ENCODE measurements at places on chromosomes 4 and X.

GRCh38 chr4:78764498-78764961 lies 11.6 kb upstream of the BMP2K start:
- no peak for DNase-seq

- no peak for DNase-seq
Observed at GRCh38 chrX:63735882-63736281, 49.1 kb downstream of the ARHGEF9 start.

GRCh38 chrX:28550331-28550872 lies 36.8 kb upstream of the IL1RAPL1 start:
- DNase-seq: no peak

DNA sequence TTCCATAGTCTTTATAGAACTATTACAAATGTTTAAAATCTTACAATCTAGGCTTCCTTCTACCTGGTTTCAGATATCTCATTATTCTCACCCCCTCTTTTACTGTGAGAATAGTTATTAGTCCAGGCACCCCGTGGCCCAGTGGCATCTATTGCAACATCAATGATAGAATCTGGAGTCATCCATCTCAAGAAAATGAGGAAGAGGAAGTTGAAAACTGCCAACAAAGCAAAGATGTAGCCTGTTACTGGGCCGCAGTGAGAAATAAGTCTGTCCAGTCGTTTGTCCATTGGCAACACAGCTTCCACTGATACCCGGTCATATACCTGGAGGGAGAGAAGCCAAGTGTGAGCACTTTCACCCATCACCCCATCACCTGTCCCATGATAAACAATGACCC lies 6.0 kb upstream of the ASB11 start:
- no peak for DNase-seq

DNA sequence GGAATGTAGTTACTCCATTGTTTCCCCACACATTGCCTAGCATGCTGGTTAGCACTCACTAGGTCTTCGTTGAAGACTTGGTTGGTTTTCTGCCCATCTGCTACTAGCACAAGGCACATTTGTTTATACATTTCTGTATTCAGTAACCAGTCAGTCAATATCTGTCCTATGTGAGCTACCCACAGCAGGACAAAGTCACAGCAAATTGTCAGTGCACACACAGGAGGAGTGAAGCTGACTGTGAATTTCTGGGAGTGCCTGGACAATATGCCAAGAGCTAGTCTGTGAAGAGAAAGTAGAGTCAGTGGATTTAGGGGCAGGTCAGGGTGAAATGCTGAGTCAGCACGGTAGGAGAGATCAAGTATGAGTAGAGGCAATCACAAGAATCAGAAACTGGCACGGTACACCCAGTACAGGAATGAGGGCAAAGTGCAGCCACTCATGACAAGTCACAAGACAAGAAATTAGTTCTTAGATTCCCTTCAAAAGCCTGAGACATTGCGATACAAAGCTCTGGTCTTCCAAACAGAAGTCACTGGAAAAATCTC lies 1049.8 kb upstream of the POU3F4 start:
- no peak for DNase-seq

DNA sequence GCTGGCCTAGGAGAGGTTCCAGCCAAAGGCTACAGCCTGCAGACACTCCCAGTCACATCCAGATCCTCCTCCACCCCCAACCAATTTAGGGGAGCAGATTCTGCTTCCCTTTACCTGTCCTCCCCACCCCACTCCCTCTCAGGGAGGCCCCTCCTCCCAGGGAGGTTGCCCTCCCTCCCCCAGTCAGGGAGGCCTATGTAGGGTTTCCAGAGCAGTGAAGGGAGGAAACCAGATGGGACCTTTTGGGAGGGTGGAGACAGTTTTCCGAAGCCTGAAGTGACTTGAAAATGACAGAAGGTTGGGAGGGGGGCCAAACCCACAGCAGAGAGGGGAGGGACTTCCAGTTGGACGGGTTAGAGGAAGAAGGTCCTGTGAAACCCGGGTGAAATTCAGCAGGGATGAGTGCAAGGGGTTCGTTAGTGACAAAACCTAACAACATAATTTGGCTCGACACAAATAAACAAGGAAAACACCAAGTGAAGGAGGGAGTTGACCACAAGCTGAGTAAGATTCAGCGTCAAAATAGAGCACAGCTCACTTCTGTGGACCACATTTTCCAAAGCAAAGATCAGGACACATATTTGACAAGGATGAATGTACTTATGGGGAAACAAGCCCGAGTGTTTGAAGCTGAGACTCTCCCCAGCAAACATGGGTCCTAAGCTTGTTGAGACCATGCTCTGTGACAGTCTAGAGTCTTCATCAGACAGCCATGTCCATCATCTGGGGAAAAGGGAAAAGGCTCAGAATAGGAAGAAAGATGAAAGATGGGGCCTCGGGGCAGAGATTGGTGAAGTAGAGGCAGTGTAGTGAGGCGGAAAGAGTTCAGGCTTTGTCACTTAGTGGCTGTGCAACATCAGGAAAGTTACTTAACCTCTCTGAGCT lies 46.4 kb downstream of the PRPS1 start:
- peak; percentile 29 for DNase-seq

DNA sequence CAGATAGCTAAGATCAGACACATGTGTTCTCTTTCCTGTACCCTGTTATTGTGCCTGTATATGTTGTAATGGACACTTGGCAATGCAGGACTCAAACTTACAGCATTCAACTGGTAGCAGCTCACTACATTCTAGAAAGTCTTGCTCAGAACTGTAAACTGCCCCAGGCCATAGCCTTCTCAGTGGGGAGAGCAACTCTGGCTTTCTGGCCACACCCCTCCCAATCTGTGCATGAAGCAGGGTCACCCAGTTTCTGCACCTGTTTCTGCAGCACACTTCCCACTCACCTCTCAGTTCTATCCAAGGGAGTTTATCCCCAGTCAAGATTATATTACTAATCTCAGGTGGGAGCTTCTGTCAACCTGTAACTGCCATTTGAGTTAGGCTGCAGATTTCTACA lies 38.9 kb upstream of the TBX22 start:
- no peak for DNase-seq

DNA sequence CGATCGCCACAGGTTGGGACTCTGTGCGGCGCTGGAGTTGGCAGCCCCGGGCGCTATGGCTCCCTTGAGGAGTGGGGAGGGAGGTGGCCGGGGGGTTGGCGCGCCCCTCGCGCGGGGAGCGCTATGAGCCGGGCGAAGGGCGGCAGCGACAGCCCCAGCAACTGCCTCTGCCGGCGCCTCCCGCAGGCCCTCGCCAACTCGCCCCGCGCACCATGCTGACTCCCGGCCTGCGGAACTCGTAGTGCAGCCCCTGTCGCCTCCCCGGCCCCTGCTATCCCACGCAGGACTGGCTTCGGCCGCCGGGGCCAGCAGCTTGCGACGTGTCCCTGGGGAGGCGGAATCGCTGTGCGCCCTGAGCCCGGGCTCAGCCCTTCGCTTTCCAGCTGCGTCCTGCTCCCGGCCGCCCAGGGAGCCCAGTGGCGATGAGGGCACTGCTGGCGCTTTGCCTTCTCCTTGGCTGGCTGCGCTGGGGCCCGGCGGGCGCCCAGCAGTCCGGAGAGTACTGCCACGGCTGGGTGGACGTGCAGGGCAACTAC lies 415 bp downstream of the SHISA3 start:
- DNase-seq: no peak

- DNase-seq: no peak
Observed at GRCh38 chrX:65273152-65273551, 261.4 kb downstream of the LAS1L start.

DNA sequence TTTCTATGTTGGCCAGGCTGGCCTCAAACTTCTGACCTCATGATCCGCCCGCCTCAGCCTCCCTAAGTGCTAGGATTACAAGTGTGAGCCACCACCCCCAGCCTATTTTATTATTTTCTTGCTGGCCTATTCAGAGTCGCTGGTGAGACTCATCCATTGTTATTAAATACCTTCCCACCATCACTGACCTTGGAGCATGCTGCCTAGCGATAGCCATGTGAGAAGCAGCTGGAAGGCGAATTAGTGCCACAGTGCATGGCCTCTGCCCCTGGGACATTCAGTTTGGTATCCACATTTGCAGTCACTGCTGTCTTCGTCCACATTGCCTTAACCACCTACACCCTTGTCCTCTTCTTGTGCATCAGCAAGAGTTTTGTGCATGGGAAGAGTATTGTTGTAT lies 32.4 kb upstream of the NMU start:
- DNase-seq: no peak

DNA sequence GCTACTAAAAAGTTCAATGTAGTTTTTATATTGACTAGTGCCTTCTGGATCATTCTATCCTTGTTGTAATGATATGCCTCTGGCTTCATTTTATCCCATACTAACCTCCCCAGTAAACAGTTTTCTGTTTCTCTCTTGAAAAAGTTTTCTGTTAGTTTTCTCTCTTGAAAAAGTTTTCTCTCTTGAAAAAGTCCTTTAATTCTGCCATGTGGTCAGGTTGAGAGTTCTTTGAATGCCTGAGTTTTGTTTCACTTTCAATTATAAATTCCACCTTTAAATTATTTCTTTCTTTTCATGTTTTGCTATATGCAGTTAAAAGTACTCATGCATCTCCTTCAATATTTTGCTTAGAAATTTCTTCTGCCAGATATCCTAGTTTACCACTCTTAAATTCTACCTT lies 1139.6 kb downstream of the STPG2 start:
- DNase-seq: no peak

DNA sequence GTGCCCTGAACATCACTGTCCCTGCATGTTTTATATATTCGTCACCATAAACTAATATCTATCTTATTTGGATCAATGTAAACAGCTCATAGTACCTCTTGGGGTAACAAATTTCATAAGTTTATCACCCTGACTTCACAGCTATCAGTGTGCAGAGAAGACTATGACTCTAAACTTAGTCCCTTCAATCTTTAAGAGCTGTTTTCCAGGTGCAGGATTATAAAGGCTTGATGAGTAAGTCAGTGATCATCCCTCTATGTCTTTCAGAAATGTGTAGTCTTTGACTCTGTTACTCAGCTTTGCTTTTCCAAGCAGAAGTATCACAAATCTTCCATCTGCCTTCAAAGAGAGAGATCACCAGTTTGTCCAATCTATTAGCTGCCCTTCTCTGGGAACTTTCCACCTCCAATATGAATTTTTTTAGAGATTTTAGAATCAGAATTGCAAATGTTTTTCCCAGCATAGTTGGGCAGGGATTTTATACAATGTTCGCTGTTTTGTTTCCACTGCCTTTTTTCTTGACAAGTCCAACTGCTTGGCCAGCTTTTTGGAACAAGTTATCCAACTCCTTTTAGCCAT lies 45.1 kb upstream of the TSPAN7 start:
- DNase-seq: no peak

DNA sequence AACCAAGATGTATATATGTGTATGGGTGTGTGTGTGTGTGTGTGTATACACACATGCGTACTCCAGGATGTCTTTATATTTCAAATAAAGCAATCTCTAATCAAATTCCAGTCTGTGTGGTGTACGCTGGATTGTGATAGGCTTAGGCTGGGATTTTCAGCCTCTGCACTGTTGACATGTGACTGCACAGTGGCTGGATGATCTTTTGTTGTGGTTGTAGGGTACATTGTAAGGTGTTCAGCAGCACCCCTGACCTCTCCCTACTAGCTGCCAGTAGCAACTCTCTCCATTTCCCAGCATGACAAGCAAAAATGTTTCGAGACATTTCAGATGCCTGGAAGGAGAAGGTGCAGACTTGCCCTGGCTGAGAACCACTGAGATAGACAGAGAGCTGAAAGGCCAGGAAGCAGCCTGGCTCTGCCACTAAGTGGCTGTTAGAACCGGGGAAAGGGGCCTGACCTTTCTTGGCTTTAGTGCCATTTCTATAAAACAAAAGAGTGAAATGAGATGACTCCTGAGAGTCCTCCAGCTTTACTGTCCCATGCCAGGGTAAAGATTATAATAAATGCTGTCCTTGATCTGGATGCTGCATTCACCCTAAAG lies 10.5 kb downstream of the PGM2 start:
- no peak for DNase-seq

DNA sequence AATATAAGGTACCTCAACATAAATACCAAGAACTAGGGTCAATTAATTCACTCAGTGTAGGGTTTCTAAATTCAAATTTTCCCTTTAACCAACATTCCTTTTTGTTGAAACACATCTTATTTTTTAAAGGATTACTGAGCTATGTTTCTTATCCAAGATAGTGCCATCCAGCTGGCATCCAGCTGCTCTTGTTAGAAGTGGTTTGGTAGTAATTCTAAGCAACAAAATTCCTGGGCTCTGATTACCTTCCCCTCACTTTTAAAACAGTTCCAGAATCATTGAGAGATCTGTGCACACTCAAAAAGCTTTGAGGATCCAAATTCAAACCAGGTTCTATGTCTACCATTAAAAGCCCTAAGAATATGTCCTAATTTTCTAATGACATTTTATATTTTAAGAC lies 583.7 kb downstream of the TRIML1 start:
- DNase-seq: no peak

- no peak for DNase-seq
Observed at GRCh38 chrX:121958886-121959285, 911.5 kb downstream of the GLUD2 start.

DNA sequence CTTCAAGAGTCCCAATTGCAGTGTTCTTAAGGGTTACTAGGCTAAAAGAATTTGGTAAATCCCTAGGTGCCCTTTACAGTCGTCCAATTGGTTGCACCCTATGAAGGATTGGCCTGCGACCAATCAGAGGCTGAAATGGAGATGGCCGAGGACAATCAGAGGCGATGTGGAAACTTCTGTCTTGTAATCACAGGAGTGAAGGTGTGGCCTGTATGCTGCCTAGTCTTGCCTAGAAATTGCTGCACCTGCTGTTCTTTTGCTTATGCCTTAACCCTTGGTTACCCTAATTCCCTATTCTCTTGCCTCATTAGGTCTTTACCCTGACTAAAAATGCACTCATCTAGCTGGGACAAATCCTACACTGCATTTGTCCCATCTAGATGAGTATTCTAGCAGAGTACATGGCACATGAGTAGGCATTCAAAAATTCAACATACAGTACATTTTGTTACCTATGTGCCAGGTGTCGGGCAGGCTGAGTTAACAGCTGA lies 1.0 kb upstream of the DCK start:
- DNase-seq: no peak

DNA sequence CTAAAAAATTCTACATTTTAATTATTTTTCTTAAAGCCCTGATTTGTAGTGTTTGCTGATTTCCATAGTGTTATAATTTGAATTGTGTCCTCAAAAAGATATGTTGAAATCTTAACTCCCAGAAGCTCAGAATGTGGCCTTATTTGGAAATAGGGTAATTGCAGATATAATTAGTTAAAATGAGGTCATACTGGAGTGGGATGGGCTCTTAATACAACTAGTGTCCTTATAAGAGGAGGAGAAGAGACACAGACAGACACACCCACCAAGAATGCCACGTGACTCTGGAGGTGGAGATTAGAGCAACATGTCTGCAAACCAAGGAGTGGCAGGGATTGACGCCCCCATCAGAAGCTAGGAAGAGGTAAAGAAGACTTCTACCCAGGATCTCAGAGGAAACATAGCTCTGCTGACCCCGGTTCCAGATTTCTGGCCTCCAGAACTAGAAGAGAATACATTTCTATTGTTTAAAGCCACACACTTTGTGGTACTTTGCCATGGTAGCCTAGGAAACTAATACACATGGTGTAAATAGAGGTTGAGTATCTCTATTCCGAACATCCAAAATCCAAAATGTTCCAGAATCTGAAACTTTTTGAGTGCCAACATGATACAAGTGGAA lies 70.5 kb upstream of the IRF2 start:
- no peak for DNase-seq
